CD8-positive, alpha-beta T cell (primary cell): ENCODE measurements at places on chromosomes 16 and 17.

GRCh38 chr17:59001158-59001814, 105.4 kb downstream of the TRIM37 start:
- peak; percentile 67 for DNase-seq

DNA sequence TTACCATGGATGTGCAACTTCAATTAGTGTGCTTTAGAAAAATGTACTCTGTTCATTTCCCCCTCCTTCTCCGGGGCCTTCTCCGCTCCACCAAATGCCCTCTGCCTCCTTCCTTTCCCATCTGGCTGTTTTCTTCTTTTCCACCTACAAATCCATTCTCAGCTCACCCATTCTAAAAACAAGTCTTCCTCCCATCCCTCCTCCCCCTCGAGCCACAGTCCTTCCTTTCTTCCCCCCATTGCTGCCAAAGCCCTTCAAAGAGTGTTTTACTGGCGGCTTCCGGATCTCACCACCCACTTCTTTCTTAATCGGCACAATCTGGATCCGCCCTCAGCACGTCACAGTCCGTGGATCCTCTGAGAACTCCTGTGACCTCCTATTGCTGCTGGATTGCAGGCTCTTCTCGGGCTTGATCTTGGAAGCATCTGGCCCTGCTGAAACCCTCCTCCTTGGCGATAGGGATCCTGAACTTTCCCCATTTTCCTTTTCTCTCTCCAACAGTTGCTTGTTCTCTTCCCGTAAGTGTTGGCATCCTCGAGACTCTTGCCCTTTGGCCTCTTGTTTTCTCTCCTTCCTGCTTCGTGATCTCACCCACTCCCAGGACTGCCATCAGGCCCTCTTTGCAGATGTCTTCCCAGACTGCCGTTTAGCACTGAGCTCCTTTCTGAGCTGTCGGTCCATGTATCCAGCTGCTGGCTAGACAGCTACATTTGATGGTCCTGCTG, 36.0 kb upstream of the FBXO47 start:
- DNase-seq = peak; percentile 32

DNA sequence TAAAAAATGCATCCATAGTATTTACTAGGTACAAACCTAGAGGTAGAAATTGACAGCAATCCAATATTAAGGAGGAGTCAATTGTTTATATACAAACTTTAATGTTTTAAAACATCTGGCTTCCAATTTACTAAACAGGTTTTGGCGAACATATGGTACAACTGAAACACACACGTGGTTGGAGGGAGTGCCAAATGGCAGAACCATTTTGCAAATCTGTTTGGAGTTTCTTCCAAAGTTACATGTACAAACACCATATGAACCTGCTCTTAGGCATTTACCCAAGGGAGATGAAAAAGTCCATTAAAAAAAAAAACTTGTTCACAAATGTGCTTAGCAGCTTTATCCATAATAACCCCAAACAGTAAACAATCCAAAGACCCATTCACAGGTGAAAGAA, 159.8 kb upstream of the MYOCD start:
- no peak for DNase-seq

DNA sequence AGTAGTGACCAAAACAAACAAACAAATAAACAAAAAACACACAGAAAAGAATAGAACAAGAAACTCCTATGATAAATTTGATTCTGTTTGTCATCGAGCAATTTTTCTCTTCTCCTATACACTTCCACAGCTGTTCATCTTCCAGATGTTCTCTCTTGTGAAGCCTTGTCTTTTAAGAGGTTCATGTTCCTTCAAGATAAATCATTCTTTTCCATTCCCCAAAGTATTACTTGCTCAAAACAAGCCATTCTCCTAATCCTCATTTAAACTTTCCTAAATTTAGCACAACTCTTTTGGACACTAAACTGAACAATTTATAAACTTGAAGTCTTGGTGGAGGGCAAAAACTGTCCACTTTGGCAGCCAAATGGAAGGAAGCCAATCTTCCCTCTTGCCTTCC, 103.3 kb downstream of the ABCA8 start:
- no peak for DNase-seq

DNA sequence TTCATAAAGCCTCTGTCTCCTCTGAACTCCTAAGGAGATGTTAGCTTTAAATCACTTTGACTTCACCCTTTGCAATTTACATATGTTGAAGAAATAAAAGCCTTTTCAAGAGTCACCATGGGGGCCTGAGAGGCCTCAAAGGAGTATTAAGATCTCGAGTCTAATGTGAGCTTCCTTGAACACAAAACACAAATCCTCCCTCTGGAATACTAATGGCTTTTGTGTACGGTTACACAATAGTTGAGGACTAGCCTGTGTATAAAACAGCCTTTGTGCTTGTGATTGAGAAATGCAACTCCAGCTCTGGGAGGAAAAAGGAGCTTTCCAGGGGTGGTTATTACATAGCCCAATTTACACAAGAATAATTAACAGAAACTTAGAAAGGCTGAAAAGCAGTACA, 1140.2 kb downstream of the CDH11 start:
- DNase-seq = no peak

DNA sequence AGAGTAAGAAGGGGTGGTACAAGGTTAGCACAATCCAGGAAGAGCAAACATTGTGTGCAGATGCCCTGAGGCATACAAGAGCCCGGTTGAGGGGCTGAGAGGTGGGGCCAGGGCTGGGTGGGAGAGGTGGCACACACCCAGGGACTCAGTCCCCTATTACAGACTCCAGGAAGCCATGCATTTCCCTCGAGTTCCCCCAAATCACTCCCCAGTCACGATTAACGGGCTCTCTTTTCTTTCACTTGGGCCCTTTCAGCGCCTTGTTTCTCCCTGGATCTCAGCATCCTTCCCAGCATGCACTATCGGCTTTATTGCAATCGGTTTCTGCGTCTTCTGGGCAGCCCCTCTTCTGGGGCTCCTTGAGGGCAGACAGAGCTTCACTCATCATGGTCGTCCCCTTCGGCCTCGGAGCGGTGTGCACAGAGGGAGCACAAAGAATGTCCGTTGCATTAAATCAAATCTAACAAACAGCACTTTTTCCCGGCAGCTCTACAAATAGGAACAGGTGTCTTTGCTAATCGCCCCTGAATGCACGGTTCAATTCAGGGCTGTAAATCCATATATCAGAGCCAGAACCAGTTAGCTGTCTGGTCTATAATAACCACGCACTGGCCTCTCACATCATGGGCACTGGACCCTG, 184.6 kb upstream of the HSBP1 start:
- DNase-seq = no peak

- DNase-seq = peak; percentile 42
Measured at GRCh38 chr17:36184023-36184765, 7.8 kb upstream of the TBC1D3B start.

DNA sequence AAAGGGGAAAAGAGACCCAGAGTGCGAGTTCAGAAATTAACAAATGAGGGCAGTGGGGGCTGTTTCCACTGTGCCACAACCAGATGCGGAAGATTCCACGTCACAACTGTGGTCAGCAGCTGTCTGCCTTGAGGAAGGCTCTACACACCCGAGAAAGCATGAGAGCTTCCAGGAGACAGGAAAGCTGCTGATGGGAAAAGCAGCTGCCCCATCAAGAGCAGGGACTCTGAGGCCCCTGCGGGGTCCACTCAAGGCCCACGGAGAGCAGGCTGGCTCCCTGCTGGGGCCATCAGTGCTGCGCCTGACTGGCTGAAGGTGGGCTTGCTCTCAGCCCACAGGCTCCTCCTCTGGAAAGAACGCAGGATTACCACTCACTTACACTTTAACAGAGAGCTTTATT, 14.8 kb upstream of the TRAP1 start:
- DNase-seq = no peak

DNA sequence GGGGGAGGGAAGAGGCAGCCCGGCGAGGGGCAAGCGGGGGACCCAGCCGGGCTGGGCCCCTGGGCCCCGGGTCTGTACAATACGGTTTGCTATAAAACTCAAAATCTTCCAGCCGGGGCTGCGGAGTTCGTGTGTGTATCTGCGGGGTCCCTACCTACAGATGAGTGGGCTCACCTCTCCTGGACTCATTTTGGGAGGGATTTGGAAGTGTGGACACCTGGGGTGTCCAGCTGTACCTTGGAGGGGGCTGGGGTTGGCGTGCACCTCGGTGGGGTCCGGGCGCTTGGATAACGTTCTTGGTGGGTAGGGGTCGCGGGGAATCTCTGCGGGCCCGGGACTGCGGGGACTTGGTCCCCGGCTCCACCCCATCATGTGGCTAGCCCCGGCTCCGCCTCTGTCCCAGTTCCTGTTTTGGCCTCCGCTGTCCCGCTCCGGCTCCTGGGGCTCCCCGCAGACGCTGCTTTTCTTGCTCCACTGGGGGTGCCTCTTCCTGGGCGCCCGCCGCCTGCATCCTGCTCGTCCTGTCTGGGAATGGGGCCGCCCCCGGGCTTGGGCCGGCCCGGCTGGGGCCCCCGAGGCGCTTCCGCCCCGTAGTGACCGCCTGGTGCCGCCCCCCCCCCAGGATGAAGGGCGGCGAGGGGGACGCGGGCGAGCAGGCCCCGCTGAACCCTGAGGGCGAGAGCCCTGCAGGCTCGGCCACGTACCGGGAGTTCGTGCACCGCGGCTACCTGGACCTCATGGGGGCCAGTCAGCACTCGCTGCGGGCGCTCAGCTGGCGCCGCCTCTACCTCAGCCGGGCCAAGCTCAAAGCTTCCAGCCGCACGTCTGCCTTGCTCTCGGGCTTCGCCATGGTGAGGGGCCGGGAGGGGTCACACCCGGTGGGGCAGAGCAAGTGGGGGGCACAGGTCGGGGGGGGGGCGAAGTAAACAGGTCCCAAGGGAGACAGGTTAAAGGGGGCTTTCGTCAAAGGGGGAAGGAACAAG, at the start of gene ORAI3:
Gene ORAI3 (plus strand): TSS at position 402 of the 983 bp plus-strand sequence. CDS start 222 bp downstream, at position 624.
- DNase-seq = peak; percentile 69

- no peak for DNase-seq
Measured at GRCh38 chr16:81647527-81647926, 131.6 kb upstream of the PLCG2 start.

GRCh38 chr17:8150194-8151119, 1.7 kb downstream of the PER1 start:
- no peak for DNase-seq

DNA sequence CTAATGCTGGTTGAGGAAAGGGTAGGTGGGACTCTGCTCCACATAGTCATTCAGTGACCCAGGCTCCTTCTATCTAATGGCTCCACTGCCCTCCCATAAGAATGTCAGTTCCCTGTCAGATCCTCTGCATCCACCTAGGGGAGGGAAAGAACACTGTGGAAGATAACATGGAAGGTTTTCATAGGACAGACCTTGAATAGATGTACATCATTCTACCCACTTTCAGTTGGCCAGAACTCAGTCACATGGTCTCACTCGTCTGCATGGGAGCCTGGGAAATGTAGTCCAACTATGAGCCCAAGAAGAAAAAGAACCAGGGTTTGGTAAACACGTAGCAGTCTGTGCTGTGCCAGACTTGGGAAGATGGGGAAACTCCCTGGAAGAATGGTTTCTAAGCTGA, 27.1 kb upstream of the SCNN1B start:
- no peak for DNase-seq

DNA sequence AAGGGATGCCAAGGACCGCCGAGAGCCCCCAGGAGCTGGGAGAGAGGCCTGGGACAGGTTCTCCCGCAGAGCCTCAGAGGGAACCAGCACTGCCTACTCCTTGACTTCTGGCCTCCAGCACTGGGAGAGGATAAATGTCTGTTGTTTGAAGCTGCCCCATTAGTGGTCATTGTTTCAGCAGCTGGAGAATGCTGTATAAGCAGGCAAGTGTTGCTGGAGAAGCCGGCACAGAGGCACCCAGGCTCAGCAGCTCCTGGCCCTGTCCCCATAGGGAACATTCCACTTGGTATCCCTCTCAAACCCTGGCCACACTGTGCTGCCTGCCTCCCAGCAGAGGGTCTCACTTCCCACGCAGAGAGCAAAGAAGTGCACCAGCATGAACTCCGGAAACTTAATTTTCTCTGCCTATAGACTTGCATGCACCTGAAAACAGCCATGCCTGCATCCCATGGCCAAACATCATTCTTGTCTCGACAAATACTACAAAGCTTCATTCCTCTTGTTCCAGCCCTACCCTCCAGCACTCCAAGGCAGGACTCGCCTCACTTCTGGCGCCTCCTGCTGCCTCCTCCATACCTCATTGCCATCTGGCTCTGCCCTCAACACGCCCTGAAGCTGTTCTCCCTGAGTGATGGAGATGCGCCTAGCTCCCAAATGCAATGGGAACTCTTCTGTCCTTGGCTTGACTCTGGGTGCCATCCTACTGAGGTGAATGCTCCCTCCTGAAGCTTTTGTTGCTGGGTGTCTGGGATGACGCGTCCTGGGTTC, 88.1 kb downstream of the DNAH17 start:
- DNase-seq = no peak

GRCh38 chr16:70428178-70428998, 10.5 kb downstream of the ST3GAL2 start:
- DNase-seq = peak; percentile 19

DNA sequence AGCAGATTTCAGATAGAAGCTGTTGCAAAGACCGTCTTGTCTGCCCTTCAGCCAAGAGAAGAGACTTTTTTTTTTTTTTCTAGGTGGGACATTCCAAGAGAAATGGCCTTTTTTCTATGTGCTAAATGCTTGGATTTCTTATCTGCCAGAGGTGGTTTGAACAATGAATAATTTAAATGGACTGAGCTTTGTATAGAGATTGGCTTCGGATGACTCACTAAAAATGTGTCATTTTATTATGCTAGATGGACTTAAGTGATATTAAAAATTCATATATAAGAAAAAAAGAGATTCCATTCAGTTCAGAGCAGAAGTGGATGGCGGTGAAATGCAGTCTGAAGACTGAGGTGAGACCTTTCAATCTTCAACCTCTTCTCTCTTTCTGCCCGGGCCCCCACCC, 58.4 kb downstream of the MEAK7 start:
- no peak for DNase-seq
